ENCODE measurements at places on chromosomes 12 and 14.

GRCh38 chr14:73262427-73263183 lies 25.3 kb downstream of the PAPLN start:
- no peak for DNase-seq

- DNase-seq = peak; percentile 46
Observed at GRCh38 chr12:53053218-53054111, 3.6 kb downstream of the TNS2 start.

GRCh38 chr14:94020267-94020666 lies 5.9 kb upstream of the OTUB2 start:
- DNase-seq = no peak

GRCh38 chr12:95066091-95066855 lies 7.1 kb downstream of the NR2C1 start:
- DNase-seq = no peak

DNA sequence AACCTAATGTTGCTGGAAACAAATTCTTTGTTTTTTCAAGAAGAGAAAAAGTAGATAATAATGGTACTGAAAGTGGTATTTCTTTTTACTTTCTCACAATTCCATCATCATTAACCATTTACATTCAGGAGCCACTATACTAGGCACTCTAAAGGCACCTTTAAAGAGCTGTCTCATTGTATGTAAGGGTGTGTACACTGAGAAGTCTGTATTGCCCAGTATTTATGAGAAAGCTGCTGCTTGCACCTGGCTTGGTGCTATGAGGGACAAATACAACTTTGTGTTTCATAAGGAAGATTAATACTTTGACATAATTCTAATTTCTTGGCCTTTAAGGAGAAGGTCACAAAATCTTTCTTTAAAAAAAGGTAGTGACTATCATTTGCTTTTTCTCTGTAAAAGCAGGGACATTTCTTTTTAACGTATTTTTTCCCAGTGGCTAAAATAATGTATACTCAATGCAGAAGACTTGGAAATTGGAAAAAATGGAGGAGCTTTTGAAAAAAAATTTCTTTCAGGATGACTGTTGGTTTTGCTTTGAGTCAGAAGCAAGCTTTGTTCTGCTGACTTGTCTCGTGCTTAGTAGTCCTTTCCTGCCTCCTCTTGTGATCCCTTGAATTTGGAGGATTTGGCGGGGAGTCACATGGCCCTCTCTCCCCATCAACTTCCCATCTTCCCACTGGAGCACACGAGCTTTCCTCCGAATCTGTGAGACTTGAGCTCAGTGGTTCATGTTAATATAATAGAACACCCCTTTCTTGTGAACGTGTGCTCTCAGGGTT lies 50.1 kb downstream of the RASSF3 start:
- DNase-seq = no peak

DNA sequence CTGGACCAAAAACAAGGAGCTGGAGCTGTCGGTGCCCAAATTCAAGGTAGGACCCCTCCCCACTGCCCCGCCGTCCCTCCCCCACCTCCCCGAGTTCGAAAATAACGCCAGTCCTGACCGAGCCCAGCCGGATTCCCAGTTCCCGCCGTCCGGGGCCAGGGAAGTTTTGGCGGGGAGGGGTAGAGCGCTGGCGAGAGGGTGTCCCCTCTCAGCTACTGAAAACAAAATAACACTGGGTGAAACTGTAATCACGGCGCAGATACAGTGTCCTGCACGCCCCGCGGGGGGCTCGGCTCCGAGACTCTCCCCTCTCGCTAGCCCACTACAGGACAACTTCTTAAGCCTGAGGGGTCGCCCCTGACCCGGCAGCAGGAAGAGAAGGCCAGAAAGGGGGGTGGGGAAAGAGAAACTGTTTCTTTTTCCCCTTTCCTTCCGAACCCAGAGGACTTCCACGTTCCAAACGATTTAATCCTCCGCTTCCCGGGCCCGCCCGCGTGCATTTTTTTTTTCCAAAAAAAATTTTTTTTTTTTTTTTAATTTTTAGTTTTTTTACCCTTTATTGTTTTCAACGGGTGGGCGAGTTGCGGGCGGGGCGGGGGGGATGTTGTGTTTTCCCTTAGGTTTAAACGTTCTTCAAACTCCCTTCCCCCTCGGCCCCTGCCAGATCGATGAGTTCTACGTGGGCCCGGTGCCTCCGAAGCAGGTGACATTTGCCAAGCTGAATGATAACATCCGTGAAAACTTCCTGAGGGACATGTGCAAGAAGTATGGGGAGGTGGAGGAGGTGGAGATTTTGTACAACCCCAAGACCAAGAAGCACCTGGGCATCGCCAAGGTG lies 1.6 kb downstream of the SETD1B start:
- DNase-seq = no peak

- DNase-seq = no peak
Observed at GRCh38 chr14:92733007-92733406, 15.4 kb downstream of the LGMN start.

DNA sequence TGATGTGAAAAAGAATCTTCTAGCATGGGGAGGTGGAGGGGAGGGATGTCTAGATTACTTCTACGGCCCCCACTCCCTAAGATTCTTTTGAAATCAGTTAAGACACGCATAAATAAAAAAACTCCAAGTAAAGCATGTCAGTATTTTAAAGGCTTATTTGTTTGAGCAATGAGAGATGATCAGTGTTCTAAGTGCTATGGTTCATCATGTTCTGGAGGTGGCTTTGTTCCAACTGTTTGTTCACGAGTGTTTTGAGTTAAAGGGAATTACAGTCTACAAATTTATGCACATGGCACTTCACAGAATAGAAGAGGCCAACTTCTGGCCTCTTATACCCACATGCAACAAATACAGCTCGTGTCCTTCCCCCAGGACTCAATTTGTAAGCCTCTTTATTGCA lies 394.9 kb downstream of the RAD51B start:
- DNase-seq = no peak

GRCh38 chr12:24078318-24078765 lies 128.9 kb upstream of the SOX5 start:
- DNase-seq = no peak

- no peak for DNase-seq
Observed at GRCh38 chr12:95641299-95641952, 90.2 kb upstream of the USP44 start.

DNA sequence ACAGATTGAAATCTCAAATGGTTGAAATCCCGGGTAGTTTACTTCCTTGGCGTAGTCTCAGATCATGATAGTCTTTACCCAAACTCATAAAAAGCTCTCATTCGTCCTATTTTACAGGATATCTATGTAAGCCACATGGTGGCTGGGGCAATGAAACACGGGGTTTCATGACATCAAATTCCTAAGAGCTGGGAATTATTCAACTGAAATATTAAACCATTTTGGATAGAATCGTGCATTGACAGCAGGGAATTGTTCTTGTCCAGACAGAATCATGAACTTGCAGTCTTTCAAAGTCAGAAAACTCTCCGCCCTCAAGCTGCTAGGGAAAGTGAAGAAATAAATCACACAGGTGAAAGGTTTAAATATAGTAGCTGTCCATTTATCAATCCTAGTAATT lies 33.2 kb upstream of the PRKAB1 start:
- no peak for DNase-seq

DNA sequence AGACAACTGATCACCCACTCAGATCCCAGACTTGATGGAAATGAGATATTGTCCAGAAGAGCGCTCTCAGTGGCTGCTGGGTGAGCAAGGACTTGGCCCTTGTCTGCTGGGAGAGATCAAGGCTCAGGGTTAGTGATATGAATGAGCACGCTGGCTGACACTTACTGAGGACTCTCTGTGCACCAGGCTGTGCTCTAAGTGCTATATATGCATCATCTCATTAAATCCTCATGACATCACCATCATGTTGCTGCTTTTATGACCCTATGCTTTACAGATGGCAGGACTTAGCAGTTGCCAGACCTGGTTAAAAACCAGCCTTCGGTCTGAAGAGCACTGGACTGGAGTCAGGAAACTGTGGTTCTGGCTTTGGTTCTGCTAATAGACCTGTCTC lies 260.9 kb downstream of the VRK1 start:
- no peak for DNase-seq

- DNase-seq = no peak
Observed at GRCh38 chr12:21073129-21073528, 57.9 kb upstream of the SLCO1B1 start.

- peak; percentile 64 for DNase-seq
Observed at GRCh38 chr12:108730365-108731104, 783 bp downstream of the CORO1C start.

- no peak for DNase-seq
Observed at GRCh38 chr14:99564256-99564925, 39.6 kb downstream of the CCDC85C start.

DNA sequence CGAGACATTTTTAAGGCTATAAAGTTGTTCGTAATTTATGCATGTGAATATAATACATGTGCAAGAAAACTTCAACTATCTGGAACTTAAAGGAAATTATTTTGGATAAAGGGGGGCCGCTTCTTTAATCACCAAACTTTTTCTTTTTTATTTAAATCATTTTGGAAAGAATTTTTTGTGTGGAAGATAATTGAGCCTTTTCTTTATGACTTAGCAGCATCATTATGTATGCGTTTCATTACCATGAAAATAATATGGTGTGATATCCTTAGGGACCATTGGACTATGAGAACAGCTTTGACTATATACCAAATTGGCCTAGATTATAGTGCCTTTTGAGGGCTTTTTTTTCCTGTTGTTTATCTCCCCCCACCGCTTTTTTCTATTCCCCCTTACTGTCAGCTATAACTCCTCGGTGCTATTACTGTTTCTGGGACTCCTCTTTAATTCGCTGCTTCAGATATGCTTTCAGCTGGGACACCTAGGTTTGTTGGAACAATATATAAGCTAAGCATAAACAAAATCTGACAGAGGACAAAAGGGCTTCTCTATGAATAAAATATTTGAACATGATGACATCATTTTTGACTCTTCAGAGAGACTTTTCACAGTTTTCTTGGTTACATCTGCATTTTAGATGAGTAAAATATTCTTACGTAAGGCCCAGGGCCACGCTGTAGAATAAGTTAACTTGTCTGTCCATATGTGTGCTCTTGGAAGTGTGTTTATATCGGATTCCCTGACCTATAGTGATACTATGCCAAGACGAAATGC lies 392.7 kb downstream of the NPAS3 start:
- no peak for DNase-seq

- peak; percentile 9 for DNase-seq
Observed at GRCh38 chr12:15788233-15789219, 662 bp downstream of the EPS8 start.

DNA sequence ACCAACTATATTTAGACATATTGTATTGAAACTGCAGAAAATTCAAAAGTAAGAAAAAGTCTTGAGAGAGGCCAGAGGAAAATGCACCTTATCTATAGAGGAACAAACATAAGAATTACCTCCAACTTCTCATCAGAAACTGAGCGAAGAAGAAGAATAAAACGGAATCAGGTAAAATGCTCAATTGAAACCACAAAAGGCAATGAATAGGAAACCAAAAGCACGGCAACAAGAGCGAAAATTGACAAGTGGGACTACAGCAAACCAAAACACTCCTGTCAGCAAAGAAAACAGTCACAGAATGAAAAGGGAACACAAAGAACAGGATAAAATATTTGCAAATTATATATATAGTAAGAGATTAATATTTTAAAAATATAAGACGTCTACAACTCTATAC lies 61.9 kb upstream of the PARP11 start:
- DNase-seq = no peak

- no peak for DNase-seq
Observed at GRCh38 chr14:76640923-76641395, 120.3 kb upstream of the VASH1 start.

DNA sequence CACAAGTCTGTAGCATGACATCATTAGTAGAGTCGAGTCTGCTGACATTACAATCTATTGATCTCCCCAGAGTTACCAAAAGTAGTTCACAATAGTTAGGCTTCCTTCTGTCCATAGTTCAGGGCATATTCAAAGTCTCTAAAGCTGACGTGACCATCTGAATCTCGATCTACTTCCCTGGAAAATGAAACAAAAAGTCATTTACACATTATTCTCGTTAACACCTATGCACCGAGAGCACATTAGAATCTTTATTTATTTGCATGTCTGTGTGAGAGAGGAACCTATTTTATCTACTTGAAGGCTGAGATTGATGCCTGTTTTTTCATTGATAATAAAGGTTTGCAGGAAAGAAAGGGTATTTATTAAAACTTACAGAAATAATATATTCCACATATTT lies 157.4 kb downstream of the EFCAB11 start:
- no peak for DNase-seq

- DNase-seq = no peak
Observed at GRCh38 chr12:50740307-50740706, 23.6 kb upstream of the ATF1 start.

DNA sequence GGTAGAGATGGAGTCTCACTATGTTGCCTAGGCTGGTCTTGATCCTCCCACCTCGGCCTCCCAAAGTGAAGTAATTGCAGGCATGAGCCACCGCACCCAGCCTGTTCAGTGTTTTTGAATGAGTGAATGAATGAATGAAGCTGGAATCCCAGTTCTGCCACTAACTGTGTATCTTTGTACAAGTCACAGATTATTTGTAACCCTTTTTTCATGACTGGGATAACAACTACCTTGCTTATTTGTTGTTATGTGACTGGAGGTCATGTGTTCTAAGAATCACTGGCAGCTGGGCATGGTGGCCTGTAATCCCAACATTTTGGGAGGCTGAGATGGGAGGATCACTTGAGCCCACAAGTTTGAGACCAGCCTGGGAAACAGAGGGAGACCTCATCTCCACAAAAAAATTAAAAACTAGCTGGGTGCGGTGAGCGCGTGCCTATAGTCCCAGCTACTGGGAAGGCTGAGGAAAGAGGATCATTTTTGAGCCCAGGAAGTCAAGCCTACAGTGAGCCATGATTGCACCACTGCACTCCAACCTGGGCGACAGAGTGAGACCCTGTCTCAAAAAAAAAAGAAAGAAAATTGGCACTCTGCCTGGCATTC lies 13.3 kb upstream of the NUMB start:
- DNase-seq = no peak

DNA sequence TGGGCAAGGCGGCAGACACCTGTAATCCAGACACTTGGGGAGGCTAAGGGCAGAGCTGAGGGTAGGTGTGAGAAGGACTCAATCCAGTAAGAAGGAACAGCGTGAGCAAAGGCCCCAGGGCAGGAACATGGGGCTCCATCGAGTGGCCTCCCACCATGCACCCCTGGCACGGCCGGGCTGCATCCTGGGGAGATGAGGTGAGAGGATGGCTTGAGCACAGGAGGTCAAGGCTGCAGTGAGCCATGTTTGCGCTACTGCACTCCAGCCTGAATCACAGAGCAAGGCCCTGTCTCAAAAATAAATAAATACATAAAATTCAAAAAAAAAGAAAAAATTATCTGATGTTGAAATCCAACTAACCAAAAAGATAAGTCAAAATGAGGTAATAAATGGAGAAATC lies 58.5 kb downstream of the ARL6IP4 start:
- no peak for DNase-seq

DNA sequence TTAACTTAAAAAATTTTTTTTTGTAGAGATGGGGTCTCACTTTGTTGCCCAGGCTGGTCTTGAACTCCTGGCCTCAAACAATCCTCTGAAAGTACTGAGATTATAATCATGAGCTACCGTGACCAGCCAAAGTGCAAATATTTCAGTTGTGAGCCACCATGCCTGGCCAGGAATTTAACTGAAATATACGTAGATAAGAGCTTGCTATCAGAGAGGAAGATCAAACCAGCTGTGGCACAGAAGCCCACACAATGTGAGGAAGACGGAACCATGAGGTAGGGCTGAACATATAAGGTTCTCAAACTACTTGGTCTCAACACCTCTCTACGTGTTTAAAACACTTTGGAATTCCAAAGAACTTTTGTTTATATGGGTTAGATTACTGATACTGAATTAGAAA lies 29.1 kb downstream of the ATG14 start:
- DNase-seq = no peak

All from CD14-positive monocyte (primary cell).